ENCODE measurements at places on chromosomes 1 and 21.

DNA sequence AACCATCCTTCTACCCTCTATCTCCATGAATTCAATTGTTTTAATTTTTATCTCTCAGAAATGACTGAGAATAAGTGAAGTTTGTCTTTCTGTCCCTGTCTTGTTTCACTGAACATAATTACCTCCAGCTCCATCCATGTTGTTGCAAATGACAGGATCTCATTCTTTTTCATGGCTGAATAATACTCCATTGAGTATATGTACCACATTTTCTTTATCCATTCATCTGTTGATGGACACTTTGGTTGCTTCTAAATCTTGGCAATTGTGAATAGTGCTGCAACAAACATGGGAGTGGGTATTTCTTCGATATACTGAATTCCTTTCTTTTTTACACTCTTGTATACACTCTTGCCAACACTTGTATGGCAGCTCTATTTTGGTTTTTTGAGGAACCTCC lies 72.8 kb upstream of the COX20 start:
- no peak for DNase-seq

DNA sequence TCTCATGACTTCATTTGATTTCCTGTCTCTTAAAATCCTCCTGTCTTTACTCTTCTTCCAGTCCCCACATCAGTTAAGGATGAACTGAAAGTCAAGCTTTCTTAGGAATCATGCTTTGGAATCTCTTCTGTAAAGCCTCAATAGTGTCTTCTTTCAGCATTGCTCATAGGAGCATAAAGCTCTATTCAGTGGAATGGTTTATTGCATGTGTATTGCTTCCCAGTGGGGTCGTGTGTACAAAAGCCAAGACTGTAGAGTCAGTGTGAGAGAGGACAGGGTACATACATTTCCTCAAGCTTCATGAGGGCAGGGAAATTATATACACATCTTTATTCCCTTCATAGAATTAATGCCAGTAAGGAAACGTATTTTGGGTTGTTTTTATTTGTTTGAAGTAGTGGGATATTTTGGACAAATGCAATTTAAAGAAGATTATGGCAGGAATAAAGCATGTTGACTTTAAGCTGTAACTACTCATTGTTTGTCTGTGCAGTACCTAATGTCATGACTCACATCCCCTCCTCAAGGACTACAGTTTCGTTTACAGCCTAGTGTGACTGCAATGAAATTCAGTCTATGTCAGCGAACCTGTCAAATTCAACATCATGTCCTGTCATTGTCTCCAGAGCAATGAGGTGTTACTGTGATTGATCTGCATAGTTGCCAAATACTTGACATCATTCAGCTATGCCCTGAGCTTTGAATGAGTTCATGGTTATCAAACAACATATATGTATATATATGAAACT lies 2164.2 kb downstream of the NCAM2 start:
- DNase-seq, result no peak

DNA sequence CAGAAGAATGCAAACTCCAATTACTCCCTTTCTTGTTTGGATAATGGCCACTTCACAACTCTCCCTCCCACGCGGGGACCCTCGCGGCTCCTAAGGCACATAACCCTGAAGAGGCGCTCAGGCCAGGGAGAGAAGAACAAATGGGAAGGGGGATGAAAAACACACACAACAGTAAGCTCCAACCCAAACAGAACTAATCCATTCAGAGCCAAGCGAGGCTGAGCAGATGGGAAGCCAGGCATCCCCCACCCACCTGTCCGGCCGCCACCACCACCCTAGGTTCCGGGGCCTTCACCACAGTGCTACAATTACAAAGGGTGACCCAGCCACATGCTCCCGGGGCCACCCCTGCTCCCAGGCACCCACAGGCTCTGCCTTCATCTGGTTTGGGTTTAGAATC lies 101.5 kb downstream of the MRPL37 start:
- no peak for DNase-seq

DNA sequence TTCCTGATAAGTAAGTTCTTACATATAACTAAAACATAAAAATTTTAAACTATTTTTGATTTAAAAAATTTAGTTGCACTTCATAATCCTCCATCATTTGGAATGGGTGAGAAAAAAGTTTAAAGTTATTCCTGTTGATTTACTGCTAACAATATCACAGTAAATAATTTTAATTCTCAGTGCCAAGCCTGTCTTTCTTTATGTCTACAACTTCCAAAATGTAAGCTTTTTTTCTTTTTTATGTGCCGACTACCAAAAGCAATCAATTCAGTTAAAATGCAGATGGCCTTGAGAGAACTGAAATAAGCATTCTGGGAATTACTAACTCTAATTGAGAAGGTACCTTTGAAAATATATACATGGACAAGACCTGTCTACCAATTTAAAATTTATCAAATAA lies 1224.3 kb upstream of the B3GALT2 start:
- DNase-seq, result no peak

- no peak for DNase-seq
Measured at GRCh38 chr1:156080863-156081179, 1.4 kb downstream of the MEX3A start.

DNA sequence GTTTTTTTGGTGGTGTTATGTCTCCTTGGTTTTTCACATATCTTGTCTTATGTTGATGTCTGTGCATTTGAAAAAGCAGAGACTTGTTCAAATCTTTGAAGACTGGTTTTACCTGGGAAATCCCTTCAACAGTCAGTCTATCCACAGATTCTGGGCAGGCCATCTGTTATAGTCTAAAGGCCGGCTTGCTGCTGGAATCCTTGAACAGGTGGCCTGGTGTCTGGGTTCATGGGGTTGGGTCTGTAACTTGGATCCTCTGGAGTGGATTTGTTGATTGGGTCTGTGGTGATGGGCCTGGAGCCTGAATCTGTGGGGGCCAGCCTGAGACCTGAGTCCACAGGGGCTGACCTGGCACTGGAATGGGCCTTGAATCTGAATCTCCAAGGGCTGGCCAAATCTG lies 12.2 kb downstream of the LORICRIN start:
- no peak for DNase-seq

DNA sequence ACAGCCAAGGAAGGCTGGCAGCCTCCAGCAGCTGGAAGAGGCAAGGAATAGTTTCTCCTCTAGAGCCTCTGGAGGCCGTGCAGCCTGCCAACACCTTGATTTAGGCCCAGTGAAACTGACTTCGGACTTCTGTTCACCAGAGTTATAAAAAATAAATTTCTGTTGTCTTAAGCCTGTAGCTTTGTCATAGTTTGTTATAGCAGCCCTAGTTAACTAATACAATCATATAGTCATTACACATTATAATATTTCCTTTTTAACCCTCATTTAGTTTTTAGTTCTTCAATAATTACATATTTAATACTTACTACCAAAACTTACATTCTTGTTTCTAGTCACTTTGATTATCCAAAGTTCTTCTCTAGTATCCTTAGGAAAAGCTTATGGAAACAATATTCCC lies 20.3 kb downstream of the NOS1AP start:
- DNase-seq, result no peak

GRCh38 chr1:118881751-118882150 lies 106.4 kb downstream of the TBX15 start:
- DNase-seq, result no peak

DNA sequence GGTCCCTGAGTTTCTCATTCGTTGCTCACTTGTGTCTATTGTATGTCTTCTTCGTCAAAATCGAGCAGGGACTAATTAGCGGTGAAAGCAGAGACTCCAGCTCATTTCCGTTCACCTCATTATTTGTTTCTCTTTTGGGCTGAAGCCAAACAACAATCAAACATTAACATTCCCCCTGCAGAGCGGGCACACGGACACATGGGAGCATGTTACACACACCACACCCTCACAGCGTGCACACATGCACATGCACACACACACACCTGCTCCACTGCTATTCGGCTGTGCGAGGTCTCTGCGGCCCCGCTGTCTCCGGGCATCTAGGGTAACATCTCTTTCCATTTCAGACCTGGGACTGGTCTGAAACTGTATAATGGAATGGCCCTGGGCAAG lies 58.5 kb upstream of the LRRC8D start:
- DNase-seq, result no peak

GRCh38 chr1:95731466-95731865 lies 497.5 kb downstream of the RWDD3 start:
- DNase-seq, result no peak

GRCh38 chr1:5658340-5659316 lies 333.6 kb downstream of the NPHP4 start:
- DNase-seq, result no peak

Data from activated gamma-delta T cell (primary cell).